ENCODE measurements at places on chromosomes 4 and X. TPM values are rescaled to one million over a fixed set of nuclear protein-coding genes. Genes with fewer than 3 reads are reported as not detected.

The RBM46 gene
- total RNA-seq, result not detected

DNA sequence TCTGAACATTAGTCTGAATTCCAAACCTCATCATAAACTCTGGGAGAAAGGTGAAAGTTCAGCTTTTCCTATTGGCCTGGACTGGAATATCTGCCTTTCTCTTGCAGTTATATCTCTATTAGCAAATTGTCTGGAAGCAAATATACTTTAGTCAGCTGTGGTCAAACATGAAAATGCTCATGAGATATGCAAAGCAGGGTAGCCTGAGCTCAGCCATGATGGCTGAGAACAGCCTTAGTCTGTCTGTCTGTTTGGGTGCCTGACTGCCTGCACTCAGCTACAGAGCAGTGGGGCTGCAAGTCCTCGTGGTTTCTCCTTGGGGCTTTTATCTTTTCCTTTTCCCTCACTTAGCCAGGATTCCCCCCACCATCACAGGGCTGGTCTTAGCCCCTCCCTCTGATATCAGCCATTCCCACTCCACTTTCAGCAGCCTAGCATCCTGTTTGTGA is 19.5 kb upstream of the PGRMC2 start:
- no peaks in the 10 kb centered on the region for H3K36me3 ChIP-seq
- no peaks in the 10 kb centered on the region for H3K4me1 ChIP-seq
- no peaks in the 10 kb centered on the region for H3K27me3 ChIP-seq
- no peak overlapping the region for H3K27ac ChIP-seq
- no peak for DNase-seq

The ZC4H2 gene
- total RNA-seq, result 1.0 TPM

The KLB gene
- 9.0 TPM for total RNA-seq

The PHKA2 gene
- total RNA-seq, result 19.2 TPM

The RENBP gene
- total RNA-seq, result 80.4 TPM

GRCh38 chr4:184826691-184827270 is 1.0 kb upstream of the ACSL1 start:
- peak overlapping the region; percentile 88 for H3K27ac ChIP-seq
- no peak for DNase-seq
- H3K4me3 ChIP-seq, result peak overlapping the region; percentile 79
- peaks cover 16% of the 10 kb centered on the region for H3K4me1 ChIP-seq
- no peaks in the 10 kb centered on the region for H3K36me3 ChIP-seq
- no peaks in the 10 kb centered on the region for H3K27me3 ChIP-seq

DNA sequence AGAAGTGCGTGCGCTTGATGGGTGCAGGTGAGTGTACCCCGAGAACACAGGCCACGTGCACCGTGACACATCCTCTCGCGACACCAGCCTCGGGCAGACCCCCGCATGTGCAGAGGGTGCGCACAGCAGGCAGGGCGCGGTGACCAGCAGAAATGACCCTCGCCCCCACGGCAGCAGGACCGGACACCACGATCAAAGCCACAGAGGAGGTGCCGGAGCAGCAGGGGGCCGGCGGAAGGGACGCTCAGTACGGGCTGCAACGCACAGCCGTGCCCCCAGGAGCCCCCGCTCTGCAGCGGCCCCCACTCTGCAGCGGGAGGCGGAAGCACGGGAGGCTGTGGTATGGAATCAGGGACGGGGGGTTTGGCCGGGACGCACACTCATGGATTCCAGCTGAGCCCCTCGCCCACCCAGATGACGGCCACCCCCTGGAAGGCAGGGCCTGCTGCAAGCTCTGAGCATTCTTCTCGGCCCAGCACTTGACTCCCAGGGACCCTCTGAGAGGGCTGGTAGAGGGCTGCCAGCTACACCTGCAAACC is 17.1 kb downstream of the PPP2R3B start:
- no peaks in the 10 kb centered on the region for H3K36me3 ChIP-seq
- no peak overlapping the region for H3K27ac ChIP-seq
- H3K4me1 ChIP-seq, result peaks cover 19% of the 10 kb centered on the region
- peaks cover 7% of the 10 kb centered on the region for H3K27me3 ChIP-seq
- DNase-seq, result no peak
- no peak overlapping the region for H3K4me3 ChIP-seq

GRCh38 chrX:4881277-4881676 is 1167.8 kb upstream of the PRKX start:
- H3K27ac ChIP-seq, result no peak overlapping the region
- no peaks in the 10 kb centered on the region for H3K36me3 ChIP-seq
- H3K27me3 ChIP-seq, result no peaks in the 10 kb centered on the region
- H3K4me1 ChIP-seq, result no peaks in the 10 kb centered on the region

The IL2RG gene
- 20.7 TPM for total RNA-seq

DNA sequence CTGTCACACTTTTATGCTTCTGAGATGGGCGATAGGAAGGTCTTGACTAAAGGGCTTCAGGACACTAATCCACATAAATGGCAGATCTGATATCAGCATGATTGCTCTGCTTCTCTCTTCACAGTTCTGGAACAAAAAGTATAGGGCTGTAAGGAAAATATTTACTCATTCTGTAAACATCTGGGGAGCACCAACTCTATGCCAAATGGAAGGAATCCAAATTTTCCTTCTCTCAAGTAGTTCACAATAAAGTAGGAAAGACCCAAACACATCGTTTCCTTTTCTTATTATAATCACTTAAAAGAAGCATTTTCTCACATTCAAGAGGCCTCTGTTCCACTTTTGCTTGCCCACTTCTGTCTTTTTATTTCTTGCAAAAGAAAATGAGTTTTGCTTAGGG is 45.9 kb upstream of the F9 start:
- no peaks in the 10 kb centered on the region for H3K4me1 ChIP-seq
- H3K4me3 ChIP-seq, result no peak overlapping the region
- no peaks in the 10 kb centered on the region for H3K27me3 ChIP-seq
- no peak for DNase-seq
- no peak overlapping the region for H3K27ac ChIP-seq

DNA sequence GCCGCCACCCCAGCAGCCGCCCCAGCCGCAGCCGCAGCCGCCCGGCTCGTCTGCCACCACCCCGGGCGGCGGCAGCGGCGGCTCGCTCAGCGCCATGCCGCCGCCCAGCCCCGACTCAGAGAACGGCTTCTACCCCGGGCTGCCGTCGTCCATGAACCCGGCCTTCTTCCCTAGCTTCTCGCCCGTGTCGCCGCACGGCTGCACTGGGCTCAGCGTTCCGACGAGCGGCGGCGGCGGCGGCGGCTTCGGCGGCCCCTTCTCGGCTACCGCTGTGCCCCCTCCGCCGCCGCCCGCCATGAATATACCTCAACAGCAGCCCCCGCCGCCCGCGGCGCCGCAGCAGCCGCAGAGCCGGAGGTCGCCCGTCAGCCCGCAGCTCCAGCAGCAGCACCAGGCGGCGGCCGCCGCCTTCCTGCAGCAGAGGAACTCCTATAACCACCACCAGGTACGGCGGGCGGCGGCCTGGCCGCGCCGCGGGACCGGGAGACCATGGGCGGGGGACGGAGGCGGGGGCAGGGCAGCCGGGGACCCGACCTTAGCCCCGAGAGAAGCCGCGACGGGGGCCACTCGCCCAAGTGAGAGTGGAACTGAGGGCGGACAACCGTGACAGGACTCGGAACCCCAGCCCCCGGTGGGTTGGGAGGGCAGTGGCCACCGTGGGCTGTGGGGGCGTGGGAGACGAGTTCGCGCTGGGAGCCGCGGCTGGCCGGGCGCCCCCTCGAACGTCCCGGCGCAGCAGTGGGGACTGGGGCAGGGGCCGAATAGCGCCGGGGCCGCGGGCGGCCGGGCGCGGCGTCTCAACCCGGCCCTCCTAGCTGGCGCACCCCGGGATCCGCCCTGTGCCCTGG is 1.8 kb downstream of the CPEB2 start:
- H3K4me3 ChIP-seq, result peak overlapping the region; percentile 91
- peak overlapping the region; percentile 100 for H3K27ac ChIP-seq
- H3K36me3 ChIP-seq, result peaks cover 3% of the 10 kb centered on the region
- DNase-seq, result peak; percentile 52
- no peaks in the 10 kb centered on the region for H3K27me3 ChIP-seq

- no peak overlapping the region for H3K27ac ChIP-seq
- peaks cover 11% of the 10 kb centered on the region for H3K36me3 ChIP-seq
- H3K27me3 ChIP-seq, result no peaks in the 10 kb centered on the region
- no peaks in the 10 kb centered on the region for H3K4me1 ChIP-seq
- no peak for DNase-seq
- no peak overlapping the region for H3K4me3 ChIP-seq
These were observed 181.2 kb downstream of the ARHGAP10 start for GRCh38 chr4:147913137-147913536.

GRCh38 chr4:59848457-59848856 is 1351.7 kb upstream of the ADGRL3 start:
- no peak overlapping the region for H3K4me3 ChIP-seq
- DNase-seq, result no peak
- H3K27me3 ChIP-seq, result no peaks in the 10 kb centered on the region
- H3K4me1 ChIP-seq, result no peaks in the 10 kb centered on the region
- no peak overlapping the region for H3K27ac ChIP-seq

DNA sequence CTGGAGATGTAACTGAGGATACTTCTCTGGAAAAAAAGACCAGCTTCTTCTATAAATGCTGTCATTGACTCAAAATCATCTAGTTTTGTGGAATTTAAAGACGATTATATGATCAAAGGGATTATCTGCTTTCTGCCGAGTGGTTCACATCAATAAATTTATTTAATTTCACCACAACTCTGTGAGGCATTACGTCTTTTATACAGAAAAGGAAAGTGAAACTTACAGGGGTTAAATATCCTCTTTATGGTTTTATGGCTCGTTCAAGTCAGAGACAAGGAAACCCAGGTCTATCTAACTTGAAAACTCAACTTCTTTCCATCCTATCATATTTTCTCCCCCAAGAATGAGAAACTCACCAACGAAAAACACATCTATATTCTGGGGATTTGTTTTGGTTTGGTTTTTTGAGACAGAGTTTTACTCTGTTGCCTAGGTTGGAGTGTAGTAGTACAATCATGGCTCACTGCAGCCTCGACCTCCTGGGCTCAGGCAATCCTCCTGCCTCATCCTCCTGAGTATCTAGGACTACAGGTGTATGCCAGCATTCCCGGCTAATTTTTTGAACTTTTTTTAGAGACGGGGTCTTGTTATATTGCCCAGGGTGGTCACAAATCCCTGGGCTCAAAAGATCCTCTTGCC is 377.9 kb upstream of the EMCN start:
- DNase-seq, result no peak
- H3K4me3 ChIP-seq, result no peak overlapping the region
- no peaks in the 10 kb centered on the region for H3K27me3 ChIP-seq
- no peak overlapping the region for H3K27ac ChIP-seq

DNA sequence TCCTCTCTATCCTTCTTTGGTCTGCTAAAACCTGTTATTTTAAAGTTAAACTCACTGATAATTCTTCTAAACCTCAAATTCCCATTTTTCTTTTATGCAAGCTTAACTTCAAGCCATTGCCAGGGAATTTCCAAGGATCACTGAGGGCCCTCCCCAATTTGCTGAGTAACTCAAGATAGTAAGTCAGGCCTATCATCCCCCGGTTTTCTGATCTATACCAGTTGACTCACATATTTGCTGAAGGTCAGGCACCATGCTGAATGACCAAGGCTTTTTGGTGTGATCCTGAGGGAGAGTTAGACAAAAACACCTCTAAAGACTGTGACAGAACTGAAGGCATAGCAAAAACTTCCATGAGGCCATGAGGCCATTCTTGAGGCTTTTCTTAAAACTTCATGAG is 1301.9 kb downstream of the PCDH7 start:
- H3K4me3 ChIP-seq, result no peak overlapping the region
- H3K36me3 ChIP-seq, result no peaks in the 10 kb centered on the region
- no peaks in the 10 kb centered on the region for H3K27me3 ChIP-seq

DNA sequence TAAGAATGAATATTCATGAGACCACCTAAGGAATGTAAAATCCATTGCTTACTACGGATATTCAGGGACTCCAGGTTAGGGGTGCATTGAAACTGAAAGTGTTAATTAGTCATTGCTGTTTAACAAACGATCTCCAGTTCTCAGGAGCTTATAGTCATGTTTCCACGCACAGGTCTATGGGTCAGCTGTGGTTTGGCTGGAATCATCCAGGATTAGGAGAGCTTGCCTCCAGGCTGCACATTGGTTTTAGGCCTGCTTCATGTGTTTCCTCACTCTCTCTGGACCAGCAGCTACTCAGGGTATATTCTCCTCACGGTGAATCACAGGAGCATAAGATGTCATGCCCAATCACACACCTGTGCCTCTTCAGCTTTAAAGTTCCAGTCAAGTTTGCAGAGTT is 98.9 kb downstream of the ATXN3L start:
- H3K27me3 ChIP-seq, result no peaks in the 10 kb centered on the region
- peaks cover 10% of the 10 kb centered on the region for H3K4me1 ChIP-seq
- no peaks in the 10 kb centered on the region for H3K36me3 ChIP-seq

All from upper lobe of left lung (tissue), 6 donors.